ENCODE measurements at places on chromosomes 5 and 9. TPM values are rescaled to one million over a fixed set of nuclear protein-coding genes. Genes with fewer than 3 reads are reported as not detected.
A peak's percentile ranks its signal among the peaks of the same experiment; 100 is the strongest.

DNA sequence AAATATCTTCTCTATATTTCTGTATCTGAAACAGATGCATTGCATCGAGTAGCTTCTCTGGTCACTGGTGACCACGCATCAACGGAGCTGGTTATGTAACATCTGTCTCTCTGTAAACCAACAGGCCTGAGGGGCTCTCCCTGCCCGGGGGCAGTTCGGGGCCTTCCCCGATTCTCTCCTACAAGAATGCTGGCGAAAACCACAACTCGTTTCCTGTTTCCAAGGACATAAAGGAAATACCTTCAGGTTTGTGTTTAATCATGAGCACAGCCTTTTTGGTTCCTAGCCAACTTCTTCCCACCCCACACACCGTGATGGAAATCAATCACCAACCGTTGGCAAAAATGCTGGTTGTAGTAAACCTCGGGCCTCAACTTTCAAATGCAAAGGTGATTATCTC is 25.1 kb downstream of the GDNF start:
- DNase-seq: no peak

The SLC6A7 gene
- not detected for total RNA-seq

DNA sequence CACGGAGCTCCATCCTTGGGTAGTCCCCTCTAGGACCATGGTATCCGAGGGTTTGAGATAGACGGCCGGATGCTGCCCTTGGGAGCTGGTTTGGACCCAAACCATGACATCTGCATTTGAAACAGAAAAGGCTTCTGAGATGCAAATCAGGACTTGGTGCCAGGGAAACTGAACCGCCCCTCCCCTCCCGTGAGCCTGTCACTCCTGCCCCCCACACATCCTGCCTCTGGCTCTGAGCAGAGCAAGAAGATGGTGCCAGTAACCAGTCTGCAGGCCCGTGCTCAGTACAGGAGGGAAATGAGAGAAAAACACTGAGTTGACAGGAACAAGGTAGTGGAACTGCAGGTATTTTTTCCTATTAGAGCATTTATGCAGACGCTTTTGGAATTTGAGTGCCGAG is 18.6 kb downstream of the ARPC5L start:
- DNase-seq: no peak

DNA sequence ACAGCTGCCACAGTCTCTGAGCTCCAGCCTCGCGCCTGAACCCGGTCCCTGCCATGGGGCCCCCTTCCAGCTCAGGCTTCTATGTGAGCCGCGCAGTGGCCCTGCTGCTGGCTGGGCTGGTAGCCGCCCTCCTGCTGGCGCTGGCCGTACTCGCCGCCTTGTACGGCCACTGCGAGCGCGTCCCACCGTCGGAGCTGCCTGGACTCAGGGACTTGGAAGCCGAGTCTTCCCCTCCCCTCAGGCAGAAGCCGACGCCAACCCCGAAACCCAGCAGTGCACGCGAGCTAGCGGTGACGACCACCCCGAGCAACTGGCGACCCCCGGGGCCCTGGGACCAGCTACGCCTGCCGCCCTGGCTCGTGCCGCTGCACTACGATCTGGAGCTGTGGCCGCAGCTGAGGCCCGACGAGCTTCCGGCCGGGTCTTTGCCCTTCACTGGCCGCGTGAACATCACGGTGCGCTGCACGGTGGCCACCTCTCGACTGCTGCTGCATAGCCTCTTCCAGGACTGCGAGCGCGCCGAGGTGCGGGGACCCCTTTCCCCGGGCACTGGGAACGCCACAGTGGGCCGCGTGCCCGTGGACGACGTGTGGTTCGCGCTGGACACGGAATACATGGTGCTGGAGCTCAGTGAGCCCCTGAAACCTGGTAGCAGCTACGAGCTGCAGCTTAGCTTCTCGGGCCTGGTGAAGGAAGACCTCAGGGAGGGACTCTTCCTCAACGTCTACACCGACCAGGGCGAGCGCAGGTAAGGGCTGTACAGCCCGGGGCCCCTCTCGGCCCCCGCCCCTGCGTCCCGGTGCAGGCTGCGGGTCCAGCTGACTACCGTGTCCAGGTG is 509 bp downstream of the LVRN start:
- DNase-seq: peak; percentile 13

The SCGB3A2 gene
- total RNA-seq: not detected

The FOXD4 gene
- 0.19 TPM for total RNA-seq

The C1QTNF3 gene
- 1.5 TPM for total RNA-seq

DNA sequence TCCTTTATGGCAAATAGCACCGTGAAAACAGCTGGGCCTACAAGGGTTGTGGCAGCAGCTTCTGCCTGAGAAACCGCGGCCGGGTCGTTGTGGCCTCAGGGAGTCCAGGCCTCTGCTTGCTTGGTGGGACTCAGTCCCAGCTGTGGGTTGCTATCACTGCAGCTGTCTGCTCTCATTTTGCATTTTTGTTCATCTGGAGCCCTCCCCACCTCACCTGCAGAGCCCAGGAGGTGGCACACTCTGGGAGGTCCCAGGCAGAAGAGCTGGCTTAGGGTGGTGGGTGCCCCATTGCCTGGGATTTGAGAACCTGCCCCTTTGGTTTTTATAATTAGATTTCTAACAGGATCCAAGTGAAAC is 138.4 kb downstream of the GADD45G start:
- peak; percentile 45 for DNase-seq

- no peak for DNase-seq
These were observed 69.9 kb upstream of the CDK20 start for GRCh38 chr9:88044200-88044599.

- DNase-seq: peak; percentile 26
These were observed 1.3 kb downstream of the ENC1 start for GRCh38 chr5:74638970-74639806.

The ALDOB gene
- total RNA-seq: not detected

The ARHGEF37 gene
- total RNA-seq: 1.7 TPM

GRCh38 chr5:144284036-144284435 is 113.4 kb downstream of the KCTD16 start:
- DNase-seq: no peak

GRCh38 chr5:80915716-80916115 is 44.4 kb upstream of the RASGRF2 start:
- no peak for DNase-seq

DNA sequence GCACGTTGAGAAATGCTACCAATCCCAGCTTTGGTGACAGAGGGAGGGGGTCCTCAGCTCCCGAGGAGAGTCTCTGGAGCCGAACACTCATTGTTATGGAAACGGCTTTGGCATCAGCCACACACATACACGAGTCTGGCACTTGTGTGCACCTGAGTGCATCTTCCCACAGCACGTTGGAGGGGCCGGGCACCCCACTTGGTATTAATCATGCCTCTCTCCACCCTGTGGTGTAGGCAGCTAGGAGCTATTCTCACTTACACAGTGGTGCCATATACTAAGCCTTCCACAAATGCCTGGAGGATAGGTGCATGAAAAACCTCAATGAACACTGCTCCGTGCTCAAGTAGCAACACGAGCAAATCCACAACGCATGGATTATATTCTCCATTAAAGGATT is 133.9 kb upstream of the PANK3 start:
- no peak for DNase-seq

The NXNL2 gene
- total RNA-seq: not detected

DNA sequence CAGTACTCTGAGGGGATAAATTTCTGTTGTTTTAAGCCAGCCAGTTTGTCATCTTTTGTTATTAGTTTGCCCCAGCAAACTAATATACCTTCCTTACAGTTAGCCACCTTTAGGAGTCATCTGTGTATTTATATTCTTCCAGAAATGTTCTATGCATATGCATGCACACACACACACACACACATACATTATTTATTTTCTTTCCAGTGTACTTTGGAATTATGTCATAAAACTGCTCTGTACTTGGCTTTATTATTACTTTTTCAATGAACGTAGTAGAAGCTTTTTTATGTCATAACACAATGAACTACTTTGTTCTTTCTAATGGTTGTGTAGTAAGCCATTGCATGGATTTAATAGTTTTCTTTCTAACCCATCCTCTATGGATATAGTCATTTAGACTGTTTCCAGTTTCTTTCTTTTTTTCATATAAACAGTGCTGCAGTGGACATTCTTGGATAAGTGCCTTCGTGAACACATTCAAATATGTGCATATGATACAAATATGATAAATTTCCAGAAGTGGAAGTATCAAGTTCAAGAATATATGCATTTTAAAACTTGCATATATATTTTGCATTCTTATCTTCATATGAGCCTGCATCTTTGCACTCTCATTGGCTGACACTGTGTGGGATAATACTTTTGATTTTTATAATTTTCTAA is 26.6 kb upstream of the DAB2 start:
- DNase-seq: no peak

All from activated CD4-positive, alpha-beta T cell treated with anti-CD3 and anti-CD28 coated beads for 36 hours (primary cell).